Activated CD4-positive, alpha-beta T cell treated with anti-CD3 and anti-CD28 coated beads for 4 hours (primary cell): ENCODE measurements at places on chromosomes 5 and 9.

- DNase-seq, result no peak
Measured at GRCh38 chr5:94577466-94578245, 40.7 kb downstream of the KIAA0825 start.

GRCh38 chr5:72920690-72921502 is 34.9 kb upstream of the FCHO2 start:
- DNase-seq, result no peak

DNA sequence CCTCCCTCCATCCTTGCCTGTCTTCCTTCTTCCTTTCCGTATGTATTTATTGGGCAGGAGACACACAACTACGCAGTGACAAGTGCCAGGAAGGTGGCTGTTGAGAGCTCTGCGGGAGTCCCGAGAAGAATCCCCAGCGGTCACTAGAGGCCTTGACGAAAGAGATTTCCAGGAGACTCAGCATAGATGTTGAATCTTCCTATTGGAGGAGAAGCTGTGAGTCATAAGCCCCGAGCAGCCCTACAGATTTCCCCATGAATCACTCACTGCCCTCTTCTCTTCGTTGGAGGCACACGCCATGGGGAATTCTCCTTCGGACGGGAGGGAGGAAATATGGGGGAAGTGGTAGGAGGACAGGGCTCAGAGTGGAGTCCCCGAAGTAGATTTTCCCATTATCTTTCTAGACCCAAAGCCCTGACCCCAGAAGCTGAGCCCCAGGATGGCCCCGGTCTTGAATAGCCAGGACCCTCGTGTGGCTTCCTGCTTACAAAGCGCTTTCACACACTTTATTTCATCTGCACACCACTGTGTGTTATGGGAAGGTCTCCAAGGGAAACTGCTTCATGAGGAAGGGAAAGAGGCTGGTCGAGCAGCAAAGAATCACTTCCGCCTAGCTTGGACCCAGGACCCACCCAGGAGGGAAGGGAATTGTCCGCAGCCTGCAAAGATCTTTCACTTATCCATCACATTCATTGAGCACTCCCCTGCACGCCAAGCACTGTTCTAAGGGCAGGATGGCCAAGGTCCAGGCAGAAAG is 12.7 kb downstream of the DUSP1 start:
- no peak for DNase-seq

GRCh38 chr5:131226899-131227298 is 37.0 kb upstream of the CDC42SE2 start:
- no peak for DNase-seq

DNA sequence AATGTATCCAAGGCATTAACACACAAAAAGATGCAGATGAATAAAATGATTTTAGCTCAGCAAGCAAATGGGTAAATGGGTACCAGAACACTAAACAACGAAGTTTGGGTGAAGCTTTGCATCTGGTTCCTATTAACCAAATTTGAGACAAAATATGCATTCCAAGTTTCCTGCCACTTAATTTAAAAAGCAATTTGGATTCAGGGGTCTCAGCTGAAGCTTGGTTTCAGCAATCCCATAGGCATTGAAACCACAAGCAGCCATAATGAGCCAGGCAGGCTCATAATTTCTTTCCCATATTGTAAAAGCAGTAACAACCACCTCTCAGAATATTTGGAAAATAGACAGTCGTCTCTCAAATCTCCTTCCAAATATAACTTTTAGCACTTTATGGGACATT is 138.9 kb downstream of the NXNL2 start:
- DNase-seq, result no peak

DNA sequence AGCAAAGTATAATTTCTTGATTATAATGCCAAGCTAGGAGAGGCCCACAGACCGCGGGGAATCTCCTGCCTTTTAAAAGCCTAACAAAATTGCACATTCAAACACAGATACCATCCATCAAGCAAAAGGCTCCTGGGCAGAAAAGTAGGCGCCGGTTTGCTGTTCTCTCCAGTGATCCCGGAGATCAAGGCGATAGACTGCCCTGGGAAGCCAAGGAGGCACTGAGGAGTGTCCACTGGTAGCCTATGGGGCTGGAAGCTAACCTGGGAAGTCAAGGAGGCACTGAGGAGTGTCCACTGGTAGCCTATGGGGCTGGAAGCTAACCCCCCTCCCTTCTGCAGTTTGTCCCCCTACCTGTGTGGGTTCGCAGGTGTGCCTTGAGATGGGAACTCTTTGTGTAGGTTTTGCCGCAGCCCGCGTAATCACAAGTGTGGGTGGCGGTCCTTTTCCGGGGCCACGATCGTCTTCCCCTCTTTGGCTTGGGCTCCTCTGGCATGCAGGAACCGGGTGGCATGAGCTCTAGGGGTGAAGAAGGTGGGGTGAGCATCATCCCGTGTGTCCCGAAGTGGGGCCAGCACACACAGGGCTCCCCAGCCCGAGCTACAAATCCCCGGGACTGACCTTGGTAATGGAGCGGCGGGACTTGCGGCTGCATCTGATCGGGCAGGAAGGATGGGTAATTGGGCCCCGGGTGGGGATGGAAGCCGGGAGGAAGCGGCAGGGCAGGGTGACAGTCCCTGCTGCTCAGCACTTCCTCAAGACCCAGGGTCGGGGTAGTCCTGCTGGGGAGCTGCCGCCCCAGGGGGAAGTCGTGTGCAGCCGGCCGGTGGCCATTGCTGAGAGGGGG is 2.7 kb downstream of the KLF4 start:
- DNase-seq, result no peak

DNA sequence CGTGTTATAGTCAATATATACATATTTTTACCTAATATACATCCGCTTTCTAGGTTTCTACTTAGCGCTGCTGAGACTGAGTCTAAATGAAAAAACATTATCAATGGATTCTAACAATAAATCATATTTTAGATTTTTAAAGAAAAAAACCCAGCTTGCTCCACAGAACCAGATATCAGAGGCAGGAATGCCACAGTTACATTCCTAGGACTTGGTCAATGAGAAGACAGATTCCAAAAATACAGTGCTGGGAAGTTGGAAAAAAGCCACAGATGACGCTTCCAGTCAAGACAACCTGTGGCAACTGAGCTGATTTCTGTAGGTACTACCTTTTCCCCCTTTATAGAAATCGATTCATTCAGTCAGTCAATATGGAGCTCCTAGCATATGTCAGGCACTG is 577 bp upstream of the CCDC112 start:
- no peak for DNase-seq
